ENCODE measurements at places on chromosomes 2 and 18.

DNA sequence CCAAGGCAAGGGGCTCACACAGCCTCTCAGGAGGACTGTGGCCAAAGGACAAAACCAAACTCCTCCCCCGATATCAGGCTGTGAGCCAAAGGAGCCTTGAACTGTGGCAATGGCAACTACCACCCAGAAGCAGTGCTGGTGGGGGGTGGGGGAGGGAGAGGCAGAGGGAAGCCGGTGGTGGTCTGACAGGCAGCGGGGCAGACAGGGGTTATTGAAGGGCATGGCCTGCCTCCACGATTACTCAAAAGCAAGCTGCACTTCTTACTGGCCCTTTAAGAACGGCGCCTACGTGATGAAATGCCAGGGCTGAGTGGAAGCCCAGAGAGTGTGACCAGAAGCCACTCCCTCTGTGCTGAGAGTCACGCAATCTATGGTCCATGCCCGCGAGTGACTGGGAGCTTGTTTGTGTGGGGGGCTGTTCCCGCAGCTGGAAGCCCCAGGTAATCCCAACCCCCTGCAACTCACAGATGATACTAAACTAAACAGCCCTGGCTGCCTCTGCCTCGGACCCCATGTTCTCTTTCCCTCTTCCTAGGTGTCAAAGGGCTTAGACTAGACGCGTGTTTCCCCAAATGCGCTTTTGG lies 128.2 kb upstream of the CXCR4 start:
- no peak for DNase-seq

GRCh38 chr2:168961450-168962229 lies 60.5 kb downstream of the G6PC2 start:
- no peak for DNase-seq

GRCh38 chr18:39784541-39784940 lies 2170.5 kb upstream of the PIK3C3 start:
- no peak for DNase-seq

DNA sequence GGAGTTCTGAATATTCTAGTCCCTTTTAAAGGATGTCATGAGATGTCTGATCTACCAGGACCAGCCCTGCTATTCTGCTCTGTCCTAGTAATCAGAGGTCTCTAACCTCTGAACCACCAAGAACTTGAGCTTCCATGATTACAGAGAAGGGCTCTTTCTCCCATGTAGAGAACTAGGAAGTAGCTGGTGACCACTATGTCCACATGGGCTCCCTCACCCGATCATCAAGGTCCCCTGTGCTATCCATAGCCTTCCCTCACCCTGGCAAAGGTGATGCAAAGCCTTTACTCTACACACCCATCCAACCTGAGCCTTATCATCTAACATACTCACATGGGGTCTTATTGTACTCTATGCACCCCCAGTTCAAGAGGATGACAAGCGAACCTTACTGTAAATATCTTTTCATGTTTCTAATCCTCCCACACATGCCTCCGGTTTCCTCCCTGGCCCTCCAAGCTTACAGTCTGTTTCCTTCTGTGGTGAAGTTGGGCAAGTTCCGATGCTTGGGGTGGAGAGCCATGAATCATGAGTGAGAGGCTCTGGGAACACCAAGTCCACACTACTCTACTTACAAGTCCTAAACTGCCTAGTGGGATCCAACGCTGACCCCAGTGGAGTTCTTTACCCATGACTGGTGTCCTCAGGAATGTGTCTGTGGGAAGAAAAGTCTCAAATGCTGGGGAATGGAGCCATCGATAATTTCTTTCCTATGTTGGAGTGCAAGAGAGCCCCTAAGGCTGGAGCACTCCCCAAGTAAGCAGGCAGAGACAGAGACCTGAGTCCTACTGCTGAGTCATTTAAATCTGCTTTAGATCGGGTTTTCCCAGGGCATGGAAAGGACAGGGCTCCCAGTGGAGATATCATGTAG lies 73.3 kb upstream of the KLF7 start:
- no peak for DNase-seq

DNA sequence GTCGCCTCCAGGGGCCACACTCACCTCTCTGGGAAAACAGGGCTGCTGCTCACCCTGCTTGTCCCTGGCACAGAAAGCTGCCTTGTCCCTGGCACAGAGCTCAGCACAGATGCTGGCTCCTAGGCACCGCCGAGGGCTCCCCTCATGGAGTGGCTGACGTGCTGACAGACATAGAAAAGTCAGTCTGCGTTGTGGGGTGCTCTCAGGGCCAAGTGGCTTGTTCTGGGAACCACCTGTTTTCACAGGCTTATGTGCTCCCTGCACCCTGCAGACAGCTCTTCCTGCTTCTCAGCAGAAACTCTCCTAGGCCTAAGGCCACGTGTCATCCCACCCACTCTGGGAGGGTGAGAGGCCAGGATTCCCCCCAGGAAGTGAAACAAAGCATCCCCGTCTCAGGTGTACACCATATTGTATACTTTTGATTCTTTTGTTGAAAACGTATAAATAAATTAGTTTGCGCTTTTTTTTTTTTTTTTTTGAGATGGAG lies 84.7 kb upstream of the TMEM200C start:
- DNase-seq = no peak

DNA sequence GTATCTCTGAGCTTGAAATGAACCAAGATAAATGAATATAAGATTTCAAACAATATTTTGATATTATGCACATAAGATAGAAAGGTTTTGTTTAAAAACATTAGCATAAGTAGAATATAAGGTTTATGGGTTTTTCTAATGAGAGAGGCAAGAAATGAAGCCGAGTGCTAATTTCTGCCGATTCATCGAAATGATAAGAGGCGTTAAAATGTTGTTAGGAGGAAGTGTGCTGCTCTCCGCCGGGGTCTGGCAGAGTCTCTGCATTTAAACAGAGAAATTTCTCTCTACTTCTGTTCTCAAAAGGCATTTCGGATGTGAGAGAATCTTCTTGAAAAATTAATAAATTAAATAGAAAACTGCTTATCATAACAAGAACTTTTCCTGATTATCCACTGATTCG lies 83.6 kb downstream of the MRPS9 start:
- no peak for DNase-seq

DNA sequence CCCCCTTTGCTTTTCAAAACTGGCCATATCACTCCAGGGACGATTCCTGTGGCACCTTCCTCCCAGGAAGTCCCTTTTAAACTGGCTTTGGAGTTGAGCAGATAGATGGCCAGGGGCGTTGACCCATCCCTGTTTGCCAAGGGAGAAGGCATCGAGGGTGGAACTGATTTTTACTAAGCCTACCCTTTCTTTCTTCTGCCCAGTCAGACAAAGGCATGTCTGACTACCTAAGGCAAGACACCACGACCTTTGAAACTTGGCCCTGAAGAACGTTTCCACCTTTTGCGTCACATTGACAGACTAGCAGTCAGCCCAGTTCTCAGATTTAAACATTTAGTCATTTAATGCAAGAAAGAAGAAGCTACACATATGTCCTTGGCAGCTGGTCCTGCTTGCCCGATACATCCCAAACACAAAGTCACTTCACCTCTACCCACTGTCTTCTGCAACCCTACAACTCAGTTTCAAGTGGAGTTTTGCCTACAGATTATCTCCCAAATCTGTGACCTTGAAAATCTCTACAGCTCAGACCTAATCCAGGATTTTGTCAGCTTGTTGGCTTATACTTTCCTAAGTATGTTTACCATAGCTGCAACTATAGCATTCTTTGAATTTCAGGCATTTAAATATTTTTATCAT lies 102.2 kb upstream of the IL1R2 start:
- no peak for DNase-seq

GRCh38 chr2:120596990-120597594 lies 138.6 kb upstream of the GLI2 start:
- DNase-seq = no peak

DNA sequence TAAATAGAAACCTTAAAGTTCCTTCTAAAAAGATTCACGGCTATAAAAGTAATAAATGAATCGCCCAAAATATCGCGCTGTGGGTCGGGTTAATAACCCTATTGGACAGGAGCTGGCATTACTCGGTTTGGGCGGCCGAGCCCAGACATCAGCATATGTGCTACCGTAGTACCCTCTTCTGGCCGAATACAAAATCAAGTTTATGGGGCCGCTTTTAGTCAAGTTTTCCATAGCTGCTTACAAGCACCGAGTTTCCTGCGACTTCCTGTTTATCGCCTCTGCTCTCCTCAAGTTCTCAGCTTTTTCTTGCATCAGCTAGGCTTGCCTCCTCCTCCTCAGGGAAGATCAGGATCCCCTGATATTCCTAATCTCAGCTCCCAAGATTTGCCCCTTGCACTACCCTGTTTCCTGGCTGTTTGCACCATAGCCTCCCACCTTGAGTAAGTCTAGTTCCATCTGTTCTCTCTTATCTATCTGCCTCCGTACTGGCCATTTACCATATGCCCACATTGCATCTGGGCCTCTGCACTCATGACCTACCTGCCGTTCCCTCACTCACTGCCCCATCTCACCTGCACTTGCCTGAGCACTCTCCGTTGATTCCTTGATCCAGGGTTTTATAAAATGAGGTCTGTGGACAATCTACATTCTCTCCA lies 56.1 kb downstream of the SLC35F5 start:
- peak; percentile 26 for DNase-seq

- DNase-seq = no peak
Measured at GRCh38 chr2:124698979-124699565, 674.0 kb downstream of the CNTNAP5 start.

- DNase-seq = no peak
Measured at GRCh38 chr2:70418514-70418913, 116.6 kb upstream of the FAM136A start.

DNA sequence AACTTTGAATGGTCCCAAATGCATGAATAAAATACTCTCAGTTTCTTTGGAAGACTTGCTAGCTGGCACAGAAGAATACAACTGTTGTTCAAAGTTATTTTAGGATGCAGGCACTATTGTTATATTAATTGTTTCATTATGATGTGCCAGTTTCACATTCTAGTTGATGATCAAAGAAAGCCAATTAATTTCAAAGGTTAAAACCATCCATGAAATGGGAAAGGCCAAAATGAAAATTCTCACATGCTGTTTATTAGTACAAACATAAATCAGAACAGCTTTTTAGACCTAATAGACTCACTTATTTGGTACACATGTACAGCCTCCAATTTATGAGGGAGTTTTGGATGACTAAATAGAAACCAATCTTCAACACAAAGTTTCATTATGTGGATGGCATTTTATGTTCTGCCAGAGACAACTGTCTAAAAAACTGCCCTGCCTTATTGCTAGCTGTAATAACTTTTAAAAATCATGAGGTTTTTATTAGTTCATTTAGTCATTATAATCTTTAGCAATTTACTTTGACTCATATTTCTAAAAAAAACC lies 42.2 kb downstream of the RFTN2 start:
- DNase-seq = no peak

DNA sequence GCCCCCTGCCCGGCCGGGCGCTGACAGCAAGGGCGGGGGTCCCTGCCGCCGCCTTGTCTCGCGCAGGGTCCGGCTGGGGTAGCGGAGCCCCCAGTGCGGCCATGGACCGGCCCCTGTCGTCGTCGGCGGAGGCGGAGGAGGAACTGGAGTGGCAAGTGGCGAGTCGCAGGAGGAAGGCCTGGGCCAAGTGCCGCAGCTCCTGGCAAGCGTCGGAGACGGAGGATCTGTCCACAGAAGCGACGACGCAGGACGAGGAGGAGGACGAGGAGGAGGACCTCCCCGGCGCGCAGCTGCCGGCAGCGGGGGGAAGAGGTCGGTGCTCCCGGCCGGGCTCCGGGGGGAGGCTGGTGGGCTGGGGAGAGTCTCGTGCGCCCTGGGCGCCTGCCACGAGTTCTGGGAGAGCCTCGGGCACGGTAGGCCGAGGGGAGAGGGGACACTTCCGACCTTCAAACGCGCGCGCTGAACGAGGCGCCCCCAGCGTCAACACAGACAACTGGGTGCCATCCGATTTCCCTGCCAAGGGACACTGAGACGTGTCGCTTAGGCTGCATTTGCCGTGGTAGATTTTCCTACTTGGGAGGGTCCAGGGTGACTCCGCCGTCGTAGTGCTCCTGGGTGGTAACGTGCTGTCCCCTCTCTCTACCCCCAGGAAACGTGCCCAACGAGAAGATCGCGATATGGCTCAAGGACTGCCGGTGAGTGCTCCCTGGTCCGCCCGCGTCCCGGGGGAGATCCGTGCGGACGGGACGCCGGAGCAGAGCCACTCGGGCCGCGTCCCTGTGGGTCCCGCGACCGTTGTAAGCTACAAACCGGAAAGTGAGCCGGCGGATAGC lies 652 bp downstream of the ITPRID2 start:
- peak; percentile 42 for DNase-seq

Data from stimulated activated CD8-positive, alpha-beta memory T cell treated with anti-CD3 and anti-CD28 coated beads, Interleukin-4, amount 100 ng/mL, for 24 hours (primary cell).